SIG-M5 (cell line): ENCODE measurements at places on chromosomes 11 and 22.

DNA sequence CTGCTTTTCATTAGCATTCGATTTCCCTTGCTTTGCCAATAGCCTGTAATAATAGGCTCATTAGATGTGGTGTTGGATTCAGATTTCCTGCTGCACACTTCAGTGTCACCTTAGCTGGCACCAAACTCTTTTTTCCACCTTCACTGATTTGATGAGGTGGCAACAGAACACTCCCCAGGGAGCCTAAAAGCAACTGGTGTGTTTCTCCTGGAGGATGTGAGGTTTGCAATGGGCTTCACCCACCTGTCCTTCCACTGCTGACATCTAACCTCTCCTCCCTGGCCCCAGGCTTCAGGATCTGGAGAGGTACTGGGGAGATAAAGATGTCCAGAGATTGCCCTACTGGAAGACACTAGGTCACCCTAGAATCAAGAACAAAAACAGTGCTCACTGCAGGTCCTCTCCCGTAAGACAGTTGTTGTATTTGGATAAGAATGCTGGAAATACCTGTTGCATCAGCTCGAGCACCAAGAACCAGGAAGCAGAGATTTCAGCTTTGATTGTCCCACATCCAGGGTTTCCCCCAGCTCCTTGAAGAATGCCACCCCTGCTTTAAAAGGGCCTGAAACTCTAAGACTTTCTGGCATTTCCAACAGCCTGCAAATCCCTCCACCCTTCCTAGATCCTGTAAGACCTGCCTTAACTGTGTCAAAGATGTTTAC is 96.9 kb downstream of the SLC1A2 start:
- no peak for DNase-seq

DNA sequence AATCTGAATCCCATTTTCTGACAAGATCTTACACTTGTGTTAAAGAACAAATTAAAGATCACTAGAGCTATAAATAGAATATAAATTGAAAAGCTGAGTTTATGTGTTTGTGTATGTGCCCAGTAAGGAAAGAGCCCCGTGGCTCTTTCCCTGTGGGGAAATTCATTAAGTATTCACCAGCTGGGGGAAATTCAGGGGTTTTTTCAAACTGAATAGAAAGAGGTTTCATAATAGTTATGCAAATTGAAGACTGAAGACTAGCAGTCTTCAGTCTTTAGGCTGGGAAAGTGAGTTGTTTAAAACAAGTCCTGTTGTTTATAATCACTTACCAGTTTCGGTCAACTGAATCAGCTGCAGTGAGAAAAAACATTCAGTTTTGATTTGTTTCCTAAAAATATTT is 11.3 kb upstream of the MS4A7 start:
- no peak for DNase-seq

DNA sequence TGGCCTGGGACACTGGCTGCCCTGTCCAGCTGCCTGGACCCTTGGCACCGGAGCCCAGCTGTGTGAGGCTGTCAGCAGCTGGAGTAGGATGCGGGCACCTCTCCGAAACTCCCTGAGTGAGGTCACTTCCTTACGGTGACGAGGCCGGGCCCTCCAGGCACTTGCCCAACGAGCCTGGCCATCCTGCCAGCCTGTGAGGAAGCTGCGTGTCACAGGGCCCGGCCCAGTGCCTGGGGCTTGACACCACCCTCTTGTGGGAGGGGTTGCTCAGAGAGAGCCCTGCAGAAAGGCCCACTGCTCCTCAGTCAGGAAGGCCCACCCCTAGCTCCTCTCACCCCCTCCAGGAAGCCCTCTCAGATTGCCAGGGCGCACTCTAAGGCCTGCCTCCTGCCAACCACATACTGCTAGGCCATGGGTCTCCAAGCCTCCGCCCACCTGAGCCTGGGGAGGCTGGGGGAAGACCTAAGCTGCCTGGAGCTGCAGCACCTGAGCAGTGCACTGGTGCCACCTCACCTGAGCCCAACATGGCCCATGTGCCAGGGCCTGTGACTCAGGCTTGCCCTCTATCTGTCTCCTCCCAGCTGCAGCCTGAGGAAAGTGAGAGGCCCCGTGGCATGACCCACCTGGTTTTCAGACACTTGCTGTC is 4.3 kb upstream of the PHLDA2 start:
- DNase-seq = no peak

DNA sequence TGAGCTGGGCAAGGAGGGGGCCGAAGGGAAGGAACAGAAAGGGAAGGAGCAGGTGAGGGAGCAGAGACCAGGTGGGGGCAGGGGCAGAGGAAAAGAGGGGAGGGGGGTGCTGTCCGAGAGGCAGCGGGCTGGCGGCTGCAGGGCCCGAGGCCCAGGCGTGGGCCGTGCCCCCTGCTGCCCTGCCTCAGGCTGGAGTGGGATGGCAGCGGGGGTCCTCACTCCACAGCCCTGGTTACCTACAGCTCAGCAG is 2.3 kb downstream of the IGF2 start:
- DNase-seq = no peak

DNA sequence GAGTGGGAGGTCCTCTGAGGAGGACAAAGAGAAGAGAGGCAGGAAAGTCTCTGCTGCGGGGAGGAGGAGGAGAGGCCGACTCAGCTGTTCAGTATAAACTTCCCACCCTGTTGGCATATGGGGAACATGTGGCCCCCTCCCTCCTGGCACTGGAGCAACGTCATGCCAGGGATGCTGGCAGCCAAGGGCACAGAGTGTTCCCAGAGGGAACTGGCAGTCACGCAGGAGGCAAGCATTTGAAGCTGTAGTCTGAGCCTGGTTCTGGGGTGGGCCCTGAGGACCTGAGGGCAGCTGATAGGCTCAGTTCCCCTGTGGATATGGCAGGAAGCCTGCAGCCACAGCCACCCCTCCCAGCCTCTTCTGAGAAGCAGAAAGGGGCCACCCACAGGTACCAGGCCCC is 67.1 kb upstream of the TSPAN18 start:
- DNase-seq = no peak

DNA sequence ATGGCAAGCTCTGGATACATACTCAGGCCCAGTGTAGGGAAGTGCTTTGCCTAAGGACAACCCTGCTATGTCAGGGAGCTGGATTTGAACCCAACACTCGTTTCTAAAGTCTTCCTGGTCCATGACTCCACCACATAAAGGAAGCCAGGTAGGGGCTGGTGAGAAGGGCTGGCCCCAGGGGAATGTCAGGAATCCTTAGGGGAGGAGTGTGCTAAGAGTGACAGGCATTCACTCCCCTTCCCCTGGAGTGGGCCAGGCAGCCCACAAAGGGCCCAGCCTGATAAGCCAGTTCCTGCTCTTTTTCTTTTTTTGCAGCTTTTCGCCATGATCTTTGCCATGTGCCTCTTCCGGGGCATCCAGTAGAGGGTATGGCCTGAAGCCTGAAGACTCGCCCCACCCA is 21.9 kb downstream of the TP53I11 start:
- DNase-seq = no peak

- DNase-seq = no peak
These were observed 1.1 kb downstream of the ZBTB44 start for GRCh38 chr11:130313383-130314183.

DNA sequence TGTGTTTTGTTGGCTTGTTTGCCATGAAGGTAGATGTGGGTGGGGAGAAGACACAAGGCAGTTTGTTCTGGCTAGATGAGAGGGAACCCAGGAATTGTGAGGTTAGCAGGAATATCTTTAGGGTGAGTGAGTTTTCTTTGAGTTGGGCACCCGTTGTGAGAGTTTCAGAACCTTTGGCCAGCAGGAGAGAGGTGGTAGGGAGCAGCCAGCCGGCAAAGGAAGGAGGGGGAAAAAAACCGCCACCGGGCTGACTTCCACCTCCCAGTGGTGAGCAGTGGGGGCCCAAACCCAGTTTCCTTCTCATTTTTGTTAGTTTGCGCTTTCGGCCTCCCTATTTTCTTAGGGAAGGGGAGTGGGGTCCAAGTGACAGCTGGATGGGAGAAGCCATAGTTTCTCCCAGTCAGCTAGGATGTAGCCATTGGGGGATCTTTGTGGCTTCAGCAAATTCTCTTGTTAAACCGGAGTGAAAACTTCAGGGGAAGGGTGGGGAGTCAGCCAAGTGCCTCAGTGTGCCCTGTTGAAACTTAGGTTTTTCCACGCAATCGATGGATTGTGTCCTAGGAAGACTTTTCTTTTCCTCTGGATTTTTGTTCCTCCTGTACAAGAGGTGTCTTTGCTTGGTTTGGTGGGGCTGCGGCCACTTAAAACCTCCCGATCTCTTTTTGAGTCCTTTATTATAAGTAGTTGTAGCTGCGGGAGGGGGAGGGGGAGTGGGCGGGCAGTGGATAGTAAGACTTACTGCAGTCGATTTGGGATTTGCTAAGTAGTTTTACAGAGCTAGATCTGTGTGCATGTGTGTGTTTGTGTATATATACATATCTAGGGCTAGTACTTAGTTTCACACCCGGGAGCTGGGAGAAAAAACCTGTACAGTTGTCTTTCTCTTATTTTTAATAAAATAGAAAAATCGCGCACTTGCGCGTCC is 1.1 kb upstream of the GCAT start:
- no peak for DNase-seq

- no peak for DNase-seq
These were observed 53.5 kb downstream of the VSIG10L2 start for GRCh38 chr11:125999234-125999880.

DNA sequence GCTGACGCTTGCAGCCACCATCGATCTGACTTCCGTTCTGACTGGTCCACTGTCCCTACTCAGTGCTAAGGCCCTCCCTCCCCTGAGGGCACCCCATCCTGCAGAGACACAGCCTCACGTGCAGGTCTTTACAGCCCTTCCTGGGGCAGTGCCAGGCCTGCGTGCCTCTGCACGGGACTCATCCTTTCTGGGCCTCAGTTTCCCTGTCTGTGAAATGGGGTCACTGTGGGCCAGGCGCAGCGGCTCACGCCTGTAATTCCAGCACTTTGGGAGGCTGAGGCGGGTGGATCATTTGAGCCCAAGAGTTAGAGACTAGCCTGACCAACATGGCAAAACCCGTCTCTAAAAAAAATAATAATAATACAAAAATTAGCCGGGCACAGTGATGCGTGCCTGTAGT is 17.8 kb upstream of the PARVG start:
- no peak for DNase-seq

DNA sequence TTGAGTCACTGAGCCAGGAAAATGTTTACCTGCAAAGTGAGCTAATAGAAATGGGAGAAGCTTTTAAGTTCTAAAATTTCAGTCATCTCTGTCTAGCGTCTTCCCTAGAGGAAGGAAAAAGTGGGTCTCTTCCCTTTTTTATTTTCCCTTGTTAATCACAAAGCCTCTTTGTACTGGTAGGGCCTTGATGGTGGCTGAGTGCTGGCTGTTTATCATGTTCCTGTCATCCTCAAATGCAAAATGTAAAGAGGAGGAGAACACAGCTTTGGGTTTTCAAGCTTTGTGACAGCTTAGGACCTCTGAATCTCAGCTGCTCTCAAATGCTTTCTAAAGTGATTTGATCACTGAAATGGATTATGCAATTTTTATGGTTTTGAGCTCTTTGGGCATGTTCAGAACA is 222.0 kb downstream of the TMEM135 start:
- no peak for DNase-seq

DNA sequence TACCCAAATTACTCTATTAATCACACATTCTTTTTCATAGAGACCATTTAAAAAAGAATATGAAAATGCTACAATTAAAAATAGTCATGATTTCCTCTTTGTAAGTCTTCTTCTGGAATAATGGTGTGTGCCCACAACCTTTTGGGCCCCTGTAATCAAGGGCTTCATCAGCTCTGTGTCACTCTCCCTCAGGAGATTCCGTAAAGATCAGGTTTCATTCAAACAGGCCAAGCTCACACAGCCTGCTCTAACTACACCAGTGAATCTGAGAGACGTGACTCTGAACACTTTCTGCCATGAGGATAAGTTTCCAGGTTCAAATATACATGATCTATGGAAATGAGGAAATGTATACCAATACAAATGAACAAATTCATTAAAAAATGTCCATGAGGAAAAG is 9.5 kb downstream of the DRICH1 start:
- no peak for DNase-seq

DNA sequence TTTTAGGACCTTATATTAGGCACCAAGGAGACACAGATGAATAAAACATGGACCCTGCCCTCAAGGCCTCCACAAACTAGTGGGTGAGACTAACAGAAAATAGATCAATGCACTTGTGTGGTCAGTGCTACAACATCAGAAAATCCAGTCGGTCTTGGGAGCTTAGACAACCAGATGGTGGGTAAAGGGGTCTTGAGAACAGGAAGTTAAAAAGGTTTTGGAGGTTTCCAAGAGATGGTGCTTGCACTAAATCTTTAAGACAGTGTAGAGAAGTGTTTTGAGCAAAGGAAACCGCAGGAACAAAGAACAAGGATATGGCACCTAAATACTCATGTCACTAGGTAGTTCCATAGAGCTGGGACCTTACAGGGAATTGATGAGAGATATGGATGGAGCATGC is 56.2 kb downstream of the GALNT18 start:
- DNase-seq = no peak

- DNase-seq = no peak
These were observed 2.3 kb downstream of the IRF7 start for GRCh38 chr11:613369-613968.

GRCh38 chr11:2208691-2209369 is 37.2 kb upstream of the TH start:
- DNase-seq = no peak

- no peak for DNase-seq
These were observed 9.1 kb downstream of the LMF2 start for GRCh38 chr22:50498322-50498890.

DNA sequence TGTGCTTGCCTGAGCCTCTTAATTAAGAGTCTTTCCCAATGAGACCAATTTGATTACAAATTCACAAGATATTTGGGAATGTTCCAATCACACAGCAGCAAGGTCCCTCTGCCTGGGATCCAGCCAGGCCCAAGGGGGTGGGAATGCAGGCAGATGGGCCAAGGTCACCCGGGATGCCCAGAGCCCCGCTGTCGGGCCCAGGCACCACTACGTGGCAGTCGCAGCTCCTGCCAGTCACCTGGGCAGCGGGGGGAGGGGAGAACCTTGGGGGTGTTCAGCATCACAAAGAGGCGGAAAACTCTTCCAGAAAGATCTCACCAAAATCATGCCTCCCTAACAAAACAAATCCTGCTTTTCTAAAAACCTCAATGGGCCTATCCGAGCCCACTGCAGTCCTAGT is 30.9 kb downstream of the PPM1F start:
- DNase-seq = no peak

DNA sequence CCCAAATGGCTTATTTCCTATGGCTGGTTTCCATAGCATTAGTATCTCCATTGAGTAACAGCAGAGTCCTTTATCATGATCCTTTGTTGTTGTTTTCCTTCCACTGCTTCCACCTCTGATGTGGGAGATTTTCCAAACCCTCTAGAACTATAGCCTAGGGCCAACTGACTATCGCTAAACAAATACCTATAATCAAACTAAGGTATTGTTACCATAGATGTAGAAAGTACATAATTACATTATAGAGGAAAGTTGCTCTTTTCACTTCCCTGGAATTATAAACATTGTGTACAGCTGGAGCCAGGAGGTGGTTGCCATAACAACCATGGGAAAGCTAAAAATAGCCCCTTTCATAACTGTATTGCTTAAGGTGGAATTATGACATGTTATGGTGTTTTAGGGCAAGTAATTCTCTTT is 47.0 kb upstream of the ALKBH3 start:
- DNase-seq = no peak
